ENCODE measurements at places on chromosomes 11 and 22.

GRCh38 chr11:56474729-56475235 is 1.6 kb upstream of the OR5M3 start:
- no peak for DNase-seq

DNA sequence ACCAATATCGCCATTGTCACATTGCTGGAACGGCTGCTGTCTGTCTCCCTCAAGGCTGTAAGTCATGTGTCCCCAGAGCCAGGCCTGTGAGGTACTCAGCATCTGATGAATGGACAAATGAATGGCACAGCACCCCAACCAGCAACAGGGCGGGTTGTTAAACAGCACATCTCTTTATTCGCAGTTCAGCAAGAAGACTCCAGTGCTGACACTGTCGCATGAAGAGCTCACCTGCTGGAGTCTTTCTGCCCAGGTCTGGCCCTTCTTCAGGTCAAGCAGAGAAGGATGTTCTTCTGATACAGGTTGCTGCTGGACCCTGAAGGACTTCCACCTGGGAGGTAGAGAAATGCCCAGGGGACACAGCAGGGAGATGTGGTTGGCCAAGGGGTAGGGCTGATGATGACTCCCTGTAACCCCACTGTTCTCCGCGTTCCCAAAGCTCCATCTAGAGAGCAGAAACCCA is 4.8 kb downstream of the SPATA19 start:
- no peak for DNase-seq

DNA sequence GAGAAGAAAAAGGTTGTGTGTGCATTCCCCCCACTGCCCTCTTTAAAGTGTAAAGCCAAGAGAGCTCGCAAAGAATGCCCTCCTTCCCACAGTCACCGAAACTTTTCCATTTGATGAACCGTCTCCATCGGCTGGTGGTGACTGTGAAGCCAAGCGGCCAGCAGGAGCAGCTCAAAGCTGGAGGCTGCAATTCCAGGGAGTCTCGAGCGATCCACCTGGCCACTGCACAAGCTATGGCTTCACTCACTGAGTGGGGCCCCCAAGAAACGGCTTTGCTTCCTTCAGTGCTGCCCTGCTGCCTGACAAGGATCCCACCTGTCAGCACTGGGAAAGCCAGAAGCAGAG is 117.7 kb downstream of the ABTB2 start:
- DNase-seq = no peak

DNA sequence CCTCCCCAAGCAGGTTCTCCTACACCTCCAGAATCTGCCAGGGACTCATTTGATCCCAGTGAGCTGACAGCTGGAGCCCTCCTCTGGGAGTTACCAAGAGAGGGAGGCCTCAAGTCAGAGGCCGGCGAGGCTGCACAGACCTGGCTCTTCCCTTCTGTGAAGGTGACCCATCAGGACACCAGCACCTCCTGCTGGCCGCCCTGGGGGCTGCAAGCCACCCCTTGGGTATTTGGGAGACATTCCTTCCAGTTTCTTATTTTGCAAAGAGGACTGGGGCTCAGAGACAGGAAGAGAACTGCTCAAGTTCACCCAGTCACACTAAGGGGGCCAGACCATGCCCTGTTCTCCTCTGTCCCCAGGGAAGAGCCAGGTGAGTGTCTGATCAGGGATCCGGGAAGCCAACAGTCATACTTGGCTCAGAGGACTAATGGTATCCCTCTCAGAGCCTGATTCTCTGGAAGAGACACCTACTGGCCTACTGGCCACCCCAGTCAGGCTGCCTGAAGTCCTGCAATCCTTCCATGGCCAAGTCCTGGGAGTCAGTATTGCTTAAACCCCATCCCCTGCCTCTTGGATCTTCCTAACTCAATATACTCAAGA is 40.5 kb upstream of the RIC3 start:
- DNase-seq = peak; percentile 75

DNA sequence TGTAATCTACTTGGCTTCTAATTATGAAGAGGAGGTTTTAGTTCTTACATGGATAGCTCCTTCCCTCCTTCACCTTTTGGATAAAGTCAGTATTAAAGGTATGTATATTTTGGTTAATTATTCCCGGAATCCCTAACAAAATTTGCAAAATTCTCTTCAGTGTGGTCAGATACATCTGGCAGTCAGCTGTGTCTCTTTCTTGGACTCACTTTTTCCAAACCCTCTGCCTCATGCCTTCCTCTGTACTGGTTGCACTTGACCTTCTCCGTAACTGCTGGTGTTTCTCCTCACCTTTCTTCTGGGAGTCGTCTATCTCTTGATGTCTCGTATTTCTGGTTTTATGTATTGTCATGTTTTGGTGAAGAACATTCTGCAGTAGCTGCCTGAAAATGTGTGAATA is 62.5 kb downstream of the PPP6R3 start:
- DNase-seq = no peak

GRCh38 chr22:41753984-41754383 is 46.5 kb upstream of the CCDC134 start:
- DNase-seq = no peak

GRCh38 chr11:1739576-1739975 is 10.8 kb downstream of the IFITM10 start:
- peak; percentile 30 for DNase-seq

Measured in chondrocyte (in vitro differentiated cells).